ENCODE measurements at places on chromosomes 4 and X. TPM values are rescaled to one million over a fixed set of nuclear protein-coding genes. Genes with fewer than 3 reads are reported as not detected.

The TECRL gene
- polyA plus RNA-seq: 29.9 TPM

The THOC2 gene
- polyA plus RNA-seq: 48.5 TPM

The DCAF4L1 gene
- polyA plus RNA-seq: 0.10 TPM

- no peak for DNase-seq
Measured at GRCh38 chr4:18134111-18134510, 112.6 kb upstream of the LCORL start.

GRCh38 chr4:74039315-74039763 lies 850 bp upstream of the CXCL3 start:
- no peak for DNase-seq

- no peak for DNase-seq
Measured at GRCh38 chrX:81259714-81260395, 58.0 kb downstream of the SH3BGRL start.

- no peak for DNase-seq
Measured at GRCh38 chrX:12614266-12614665, 176.9 kb upstream of the PRPS2 start.

- DNase-seq: no peak
Measured at GRCh38 chrX:11272290-11272689, 20.9 kb upstream of the AMELX start.

GRCh38 chrX:72050011-72050410 lies 81.7 kb downstream of the RTL5 start:
- no peak for DNase-seq

DNA sequence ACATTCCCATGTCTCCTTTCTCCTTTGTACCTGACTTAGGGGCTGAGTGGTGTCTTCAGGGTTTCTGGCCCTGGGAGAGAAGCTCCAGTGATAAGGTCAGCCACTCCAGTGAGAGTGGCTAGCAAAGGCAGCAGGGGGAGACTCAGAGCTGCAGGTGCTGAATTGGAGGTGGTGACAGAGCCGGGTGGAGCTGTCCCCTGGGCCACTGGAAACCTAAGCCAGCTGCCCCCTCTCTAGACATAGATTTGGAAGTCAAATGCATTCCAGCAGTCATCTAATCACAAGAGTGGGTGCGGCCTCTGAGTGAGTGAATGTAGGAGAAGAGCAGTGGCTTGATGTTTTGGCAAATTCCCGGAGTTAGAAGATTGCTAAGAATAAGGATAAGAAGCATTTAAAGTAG lies 28.5 kb downstream of the TRIM2 start:
- DNase-seq: peak; percentile 48

- DNase-seq: peak; percentile 71
Measured at GRCh38 chrX:16114611-16115010, 8.8 kb upstream of the GRPR start.

The MAGEC1 gene
- polyA plus RNA-seq: not detected

The ITM2A gene
- polyA plus RNA-seq: 620 TPM

The UGT2A3 gene
- 2.4 TPM for polyA plus RNA-seq

GRCh38 chrX:132958091-132958703 lies at the start of gene HS6ST2:
Gene HS6ST2 (minus strand): TSS chrX:132958629.
- DNase-seq: peak; percentile 35
